ENCODE measurements at places on chromosomes 2 and 18.

GRCh38 chr2:222833410-222833809 is 27.4 kb upstream of the ACSL3 start:
- no peak for DNase-seq

DNA sequence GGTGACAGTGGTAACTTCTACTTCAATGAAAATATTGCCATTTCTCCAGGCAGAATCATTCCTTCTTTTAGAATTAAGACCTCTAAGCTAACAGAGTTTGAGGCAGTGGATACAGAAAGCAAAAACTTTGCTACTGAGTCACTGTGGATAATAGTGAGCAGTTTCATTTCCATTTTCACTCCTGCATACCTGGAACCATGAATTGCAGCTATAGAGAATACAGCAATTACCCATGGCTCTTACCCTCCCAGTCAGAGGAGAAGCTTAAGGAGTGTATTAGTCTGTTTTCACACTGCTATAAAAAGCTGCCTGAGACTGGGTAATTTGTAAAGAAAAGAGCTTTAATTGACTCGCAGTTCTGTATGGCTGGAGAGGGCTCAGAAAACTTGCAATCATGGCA is 531.4 kb upstream of the CNTNAP5 start:
- no peak for DNase-seq

- DNase-seq = no peak
Measured at GRCh38 chr2:170651624-170652325, 63.4 kb upstream of the SP5 start.

GRCh38 chr2:6618201-6618600 is 247.5 kb downstream of the CMPK2 start:
- DNase-seq = no peak

- peak; percentile 22 for DNase-seq
Measured at GRCh38 chr2:114550895-114551793, 108.7 kb downstream of the DPP10 start.

DNA sequence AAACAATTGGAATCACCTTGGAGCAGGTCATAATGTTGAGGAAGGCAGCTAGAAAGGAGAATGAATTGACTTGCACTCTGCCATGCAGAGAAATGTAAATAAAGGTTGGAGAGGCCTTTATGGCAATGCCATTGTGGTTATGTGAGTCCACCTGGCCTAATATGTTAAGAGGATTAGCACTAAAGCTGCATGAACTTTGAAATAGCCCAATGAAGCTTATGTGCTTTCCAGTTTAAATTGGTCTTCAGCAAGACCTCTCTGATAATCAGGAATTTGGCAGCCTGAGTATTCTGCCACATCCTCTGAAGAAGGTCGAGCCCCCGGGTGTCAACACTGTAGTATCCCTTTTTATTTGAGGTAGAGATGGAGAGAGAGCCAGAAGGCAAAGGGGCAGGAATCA is 464.9 kb downstream of the CDH2 start:
- DNase-seq = no peak

GRCh38 chr2:105490204-105490603 is 91.4 kb upstream of the FHL2 start:
- DNase-seq = no peak

DNA sequence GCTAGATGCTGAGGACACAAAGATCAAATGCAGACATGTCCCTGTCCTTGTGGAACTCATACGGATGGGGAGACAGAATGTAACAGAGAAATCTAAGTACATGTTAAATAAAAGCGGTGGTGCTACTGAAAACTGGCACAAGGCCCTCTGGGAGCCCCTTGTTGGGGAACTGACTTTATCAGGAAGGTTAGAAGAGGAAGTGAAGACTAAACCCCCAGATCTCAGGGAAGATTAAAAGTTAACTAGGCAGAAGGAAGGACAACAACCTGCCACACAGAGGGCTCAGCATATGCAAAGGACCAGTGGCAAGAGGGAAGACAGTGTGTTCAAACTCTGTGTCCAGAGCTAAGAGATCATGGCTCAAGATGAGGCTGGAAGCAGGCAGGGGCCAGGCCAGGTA is 4.8 kb downstream of the CACNB4 start:
- DNase-seq = no peak

DNA sequence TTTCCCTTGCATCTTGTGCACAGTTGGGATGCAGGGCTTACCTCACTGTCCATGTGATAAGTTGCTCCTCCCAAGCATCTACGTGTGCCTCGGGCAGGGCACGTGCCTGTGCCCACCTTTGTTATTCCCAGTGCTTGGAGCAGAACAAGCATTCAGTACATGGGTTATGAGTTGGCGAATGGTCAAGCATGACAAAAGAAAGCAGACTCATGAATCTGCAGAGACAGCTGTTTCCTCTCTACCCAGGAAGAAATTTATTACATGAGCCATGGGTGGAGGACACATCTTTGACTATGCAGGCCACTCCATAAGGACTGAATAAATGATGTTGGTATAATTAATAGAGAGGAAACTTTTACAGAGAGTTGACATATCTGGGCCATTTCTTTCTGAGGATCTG is 127.8 kb downstream of the TPGS2 start:
- DNase-seq = no peak

GRCh38 chr2:169928463-169928864 is 101.2 kb downstream of the UBR3 start:
- no peak for DNase-seq

DNA sequence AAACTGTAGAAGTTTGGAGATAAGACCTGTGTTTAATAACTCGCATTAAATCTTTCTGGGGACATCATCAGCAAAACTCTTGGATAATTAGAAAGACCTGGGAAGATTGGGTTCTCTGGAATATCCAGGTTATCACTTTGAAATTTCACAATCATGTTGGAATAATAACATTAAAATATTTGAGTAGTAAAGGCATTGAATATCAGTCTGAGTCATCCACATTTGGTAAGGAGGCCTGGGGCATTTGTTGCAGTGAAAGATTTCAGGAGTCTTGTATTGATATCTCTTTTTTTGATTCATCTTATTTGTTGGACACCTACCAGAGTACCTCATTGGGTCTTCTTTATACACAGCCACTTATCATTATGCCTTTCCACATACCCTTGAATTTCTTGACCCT is 95.9 kb downstream of the EPB41L5 start:
- DNase-seq = no peak

DNA sequence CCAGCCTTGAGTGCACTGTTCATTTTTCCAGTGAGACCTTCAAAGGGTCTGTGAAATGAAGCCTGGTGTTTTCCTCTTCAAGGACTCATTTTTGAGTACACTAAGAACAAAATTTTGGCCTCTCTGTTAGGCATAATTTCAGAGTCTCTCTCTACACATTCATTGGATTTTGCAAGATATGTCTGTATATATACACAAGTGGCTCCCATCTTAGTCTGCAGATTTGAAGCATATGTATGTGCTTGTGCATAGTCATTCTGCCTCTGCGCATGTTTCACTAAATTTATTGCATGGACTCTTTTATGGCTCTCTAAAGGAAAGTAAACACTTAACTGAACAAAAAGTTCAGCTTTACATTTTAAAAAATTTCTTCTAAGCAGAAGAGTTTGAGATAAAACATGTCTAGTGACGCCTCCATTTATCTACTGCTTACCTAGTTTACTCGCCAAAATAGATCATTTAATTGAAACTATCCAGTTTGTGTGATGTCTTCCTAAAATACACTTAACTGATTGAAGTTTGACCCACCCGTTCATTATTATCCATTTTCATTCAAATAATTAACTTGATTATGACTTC is 145.9 kb downstream of the FMNL2 start:
- DNase-seq = no peak

GRCh38 chr2:224173933-224174332 is 134.8 kb upstream of the SERPINE2 start:
- no peak for DNase-seq

- no peak for DNase-seq
Measured at GRCh38 chr2:45067859-45068570, 58.8 kb upstream of the SIX2 start.

DNA sequence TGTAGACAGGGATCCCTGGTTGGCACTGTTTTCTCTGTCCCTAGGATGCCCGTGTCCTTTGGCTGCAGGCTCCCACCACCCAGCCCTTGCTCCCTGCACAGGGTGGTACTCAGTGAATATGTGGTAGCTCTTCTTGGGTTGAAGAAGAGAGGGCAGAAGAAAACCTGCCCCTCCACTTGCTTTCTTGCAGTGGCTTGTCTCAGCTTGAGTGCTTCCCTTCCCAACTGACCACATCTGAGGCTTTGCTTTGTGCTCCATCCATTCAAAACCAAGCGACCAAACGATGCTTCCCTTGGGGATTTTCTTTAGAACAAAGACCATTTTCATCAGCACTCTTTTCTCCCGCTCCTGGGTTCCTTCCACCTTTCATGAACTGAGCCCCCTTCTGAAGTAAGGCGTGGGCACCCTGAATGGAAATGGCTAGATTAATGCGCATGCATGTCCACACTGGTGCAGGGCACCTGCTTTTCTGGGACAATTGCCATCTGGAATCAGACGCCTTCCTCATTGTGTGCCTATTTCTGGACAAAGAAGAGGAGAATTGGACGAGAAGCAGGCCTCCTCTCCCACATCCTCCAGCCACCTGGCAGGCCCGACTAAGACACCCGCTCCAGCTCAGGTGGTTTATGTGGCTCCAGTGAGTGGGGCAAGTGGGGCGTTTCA is 59.1 kb downstream of the ARL4C start:
- peak; percentile 52 for DNase-seq

GRCh38 chr2:240024766-240025165 is 376 bp downstream of the NDUFA10 start:
- DNase-seq = no peak

- no peak for DNase-seq
Measured at GRCh38 chr2:157376041-157376440, 50.4 kb upstream of the ERMN start.

DNA sequence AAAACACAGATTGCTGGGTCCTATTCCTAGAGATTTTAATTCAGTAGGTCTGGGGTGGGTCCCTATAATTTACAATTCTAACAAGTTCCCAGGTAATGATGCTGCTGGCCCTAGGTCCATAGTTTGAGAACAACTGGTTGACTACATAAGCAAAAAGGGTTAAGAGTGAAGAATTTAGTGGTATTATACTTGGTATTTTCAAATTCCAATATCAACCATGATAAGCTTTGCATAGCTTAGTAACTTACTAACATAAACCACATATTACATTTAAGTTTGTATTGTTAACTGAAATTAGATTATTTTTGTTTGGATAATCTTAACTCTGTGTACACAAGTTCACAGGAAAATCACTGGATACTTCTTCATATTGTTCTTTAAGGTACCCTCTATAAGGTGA is 862.9 kb upstream of the ACVR2A start:
- no peak for DNase-seq

GRCh38 chr2:98764499-98764898 is 33.6 kb upstream of the MGAT4A start:
- DNase-seq = no peak

Data from hippocampal formation (tissue), 2 donors.